ENCODE measurements at places on chromosomes 4 and X.

DNA sequence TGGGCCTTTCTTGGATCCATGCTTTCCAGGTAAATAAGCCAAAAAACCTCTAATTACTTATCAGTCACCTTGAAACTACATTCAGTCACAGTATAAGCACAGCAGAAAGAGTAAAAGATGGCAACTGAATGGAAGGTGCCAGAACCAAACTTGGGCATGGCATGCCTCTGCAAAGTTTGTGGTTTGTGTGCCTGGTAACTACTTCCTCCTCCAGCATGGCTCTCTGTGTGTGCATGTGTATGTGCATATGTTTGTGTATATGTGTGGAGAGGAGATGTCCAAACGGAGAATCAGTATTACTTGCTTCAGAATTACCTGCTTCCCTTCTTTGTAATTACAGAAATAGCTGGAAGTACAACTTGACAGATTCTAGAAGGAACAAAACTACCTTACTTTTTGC lies 67.5 kb downstream of the AGTR2 start:
- no peak for DNase-seq

DNA sequence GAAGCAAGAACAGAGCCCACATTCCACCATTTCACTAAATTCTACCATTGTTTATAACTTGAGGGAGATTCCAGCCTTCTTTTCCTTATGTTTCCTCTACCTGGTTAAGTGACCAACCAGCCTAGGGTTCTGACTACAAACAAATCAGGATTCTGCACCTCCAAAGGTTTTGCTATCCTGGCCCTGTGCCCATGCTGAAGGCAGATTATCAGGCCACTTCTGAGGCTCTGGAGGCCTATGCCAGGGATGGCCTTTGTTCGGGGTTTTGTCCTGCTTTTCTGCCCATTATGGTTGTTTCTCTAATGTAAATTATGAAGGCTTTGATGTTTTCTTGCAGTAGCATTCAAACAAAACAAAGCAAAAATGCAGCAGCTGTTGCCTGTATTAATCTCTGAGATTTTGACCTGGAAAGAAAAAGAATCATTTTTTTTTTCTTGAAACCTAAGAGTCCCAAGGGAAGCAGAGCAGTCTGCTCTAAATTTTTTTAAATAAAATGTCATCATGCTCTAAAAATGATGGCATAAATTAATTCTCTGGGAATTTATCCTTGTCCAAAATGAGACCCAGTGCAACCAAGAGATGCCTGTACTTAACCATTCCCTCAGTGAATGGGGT lies 55.6 kb downstream of the RNF150 start:
- DNase-seq, result no peak

- DNase-seq, result no peak
These were observed 44.1 kb downstream of the TIGD4 start for GRCh38 chr4:152735396-152735859.

DNA sequence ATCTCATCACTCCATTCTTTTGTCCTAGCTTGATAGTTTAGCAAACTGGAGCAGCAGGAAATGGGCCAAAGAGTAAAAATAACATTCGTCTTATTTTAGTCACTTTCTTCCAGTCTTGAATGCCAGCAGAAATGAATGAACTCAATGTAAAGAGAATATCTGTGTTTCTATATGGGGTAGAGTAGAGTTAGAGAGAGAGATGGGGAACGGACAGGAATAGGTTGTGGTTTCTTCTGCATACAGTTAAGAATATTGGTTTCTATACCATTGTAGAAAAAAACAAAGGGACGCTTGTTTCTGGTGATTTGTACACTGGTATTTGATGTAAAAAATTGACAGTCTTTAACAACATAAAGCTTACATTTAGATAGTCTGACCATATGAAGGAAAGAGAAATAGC lies 8.9 kb downstream of the GPR174 start:
- DNase-seq, result no peak

DNA sequence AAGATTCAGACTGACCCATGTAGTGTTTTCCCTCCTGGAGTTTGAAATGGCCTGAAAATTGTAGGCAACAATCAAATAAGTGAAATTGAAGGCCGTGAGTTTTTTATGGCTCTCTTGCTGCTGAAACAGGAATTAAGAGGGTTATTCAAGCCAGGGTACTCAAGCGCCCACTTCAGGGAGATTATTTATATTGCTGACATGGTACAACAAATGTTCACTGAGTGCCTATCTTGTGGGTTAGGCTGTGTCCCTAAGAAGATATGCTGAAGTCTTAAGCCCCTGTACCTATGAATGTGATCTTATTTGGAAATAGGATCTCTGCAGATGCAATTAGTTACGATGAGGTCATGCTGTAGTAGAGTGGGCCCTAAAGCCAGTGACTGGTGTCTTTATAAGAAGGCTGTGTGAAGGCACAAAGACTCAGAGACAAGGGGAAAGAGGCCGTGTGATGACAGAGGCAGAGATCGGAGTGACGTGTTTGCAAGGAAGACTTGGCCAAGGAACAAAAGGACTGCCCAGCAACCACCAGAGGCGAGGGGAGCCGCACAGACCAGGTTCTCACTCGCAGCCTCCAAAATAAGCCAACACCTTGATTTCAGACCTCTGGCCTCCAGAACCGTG lies 72.9 kb downstream of the MED28 start:
- DNase-seq, result no peak

DNA sequence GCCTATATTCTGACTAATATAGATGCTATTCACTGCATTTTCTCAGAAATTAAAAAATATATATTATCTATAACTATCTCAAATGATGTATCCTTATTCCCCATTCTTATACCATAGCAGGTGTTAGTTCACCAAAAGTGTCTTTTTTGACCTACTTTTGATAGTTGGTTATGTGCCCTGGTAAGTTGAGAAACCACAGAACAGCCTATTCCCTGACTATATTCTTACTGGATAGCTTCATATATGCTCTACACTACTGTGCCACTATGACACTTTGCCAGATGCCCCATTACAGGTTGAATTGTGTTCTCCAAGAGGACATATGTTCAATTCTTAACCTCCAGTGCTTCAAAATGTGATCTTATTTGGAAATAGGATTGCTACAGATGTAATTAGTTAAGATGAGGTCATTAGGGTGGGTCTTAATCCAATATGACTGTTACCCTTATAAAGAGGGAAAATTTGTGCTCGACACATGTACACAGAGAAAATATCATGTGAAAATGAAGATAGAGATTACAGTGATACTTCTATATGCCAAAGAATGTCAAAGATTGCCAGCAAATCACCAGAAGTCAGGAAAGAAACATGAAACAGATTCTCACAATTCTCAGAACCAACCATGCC lies 76.1 kb downstream of the LRBA start:
- no peak for DNase-seq

- DNase-seq, result no peak
These were observed 107.7 kb downstream of the PHEX start for GRCh38 chrX:22139822-22140221.

- DNase-seq, result peak; percentile 5
These were observed 109.2 kb upstream of the PCDH18 start for GRCh38 chr4:137641544-137641943.

Data from AG09309 (cell line).